ENCODE measurements at places on chromosomes 3 and 15.

GRCh38 chr15:70509731-70510143 is 253.6 kb downstream of the UACA start:
- no peaks in the 10 kb centered on the region for H3K36me3 ChIP-seq
- no peaks in the 10 kb centered on the region for H3K4me1 ChIP-seq
- H3K27me3 ChIP-seq, result no peaks in the 10 kb centered on the region
- H3K4me3 ChIP-seq, result no peak overlapping the region

GRCh38 chr3:123859177-123859576 is 25.0 kb downstream of the MYLK start:
- DNase-seq, result no peak
- H3K27me3 ChIP-seq, result no peaks in the 10 kb centered on the region
- H3K36me3 ChIP-seq, result no peaks in the 10 kb centered on the region
- H3K4me3 ChIP-seq, result no peak overlapping the region
- H3K27ac ChIP-seq, result no peak overlapping the region
- no peaks in the 10 kb centered on the region for H3K4me1 ChIP-seq

GRCh38 chr3:158520433-158520832 is 50.6 kb upstream of the MLF1 start:
- H3K27ac ChIP-seq, result no peak overlapping the region
- H3K27me3 ChIP-seq, result no peaks in the 10 kb centered on the region
- H3K36me3 ChIP-seq, result no peaks in the 10 kb centered on the region
- H3K4me1 ChIP-seq, result no peaks in the 10 kb centered on the region
- H3K4me3 ChIP-seq, result no peak overlapping the region
- no peak for DNase-seq

DNA sequence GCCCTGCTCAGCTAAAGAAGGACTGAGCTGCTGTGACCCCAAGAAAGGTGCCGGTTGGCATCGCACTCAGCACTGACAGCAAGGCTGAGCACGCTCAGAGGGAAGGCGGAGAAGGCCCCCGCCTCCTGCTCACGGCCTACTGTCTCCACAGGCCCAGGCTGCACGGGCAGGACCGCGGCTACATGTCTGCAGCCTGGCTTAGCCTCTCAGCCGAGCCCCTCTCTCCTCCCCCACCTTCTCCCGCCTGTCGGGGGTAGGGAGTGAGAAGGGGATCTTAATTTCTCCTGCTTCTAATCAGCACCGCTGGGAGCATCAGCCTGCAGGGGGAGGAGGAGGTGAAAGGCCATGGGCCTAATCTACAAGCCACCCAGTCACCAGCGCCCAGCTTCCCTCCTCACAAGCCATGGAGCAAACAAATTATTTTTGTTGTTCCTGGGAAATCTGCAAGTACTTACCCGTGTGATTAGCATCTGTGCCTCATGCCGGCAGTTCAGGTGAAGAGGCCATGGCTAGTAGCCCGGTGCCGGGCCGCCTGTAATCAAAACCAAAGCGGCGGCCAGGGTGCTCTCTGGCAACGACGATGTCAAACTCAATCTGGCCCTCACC is 68.1 kb downstream of the EPHB3 start:
- no peaks in the 10 kb centered on the region for H3K4me1 ChIP-seq
- no peak for DNase-seq
- H3K36me3 ChIP-seq, result no peaks in the 10 kb centered on the region
- no peak overlapping the region for H3K27ac ChIP-seq
- H3K4me3 ChIP-seq, result no peak overlapping the region

GRCh38 chr15:93200081-93200836 is 111.2 kb upstream of the RGMA start:
- H3K27me3 ChIP-seq, result no peaks in the 10 kb centered on the region
- H3K4me1 ChIP-seq, result no peaks in the 10 kb centered on the region
- no peaks in the 10 kb centered on the region for H3K36me3 ChIP-seq
- no peak overlapping the region for H3K27ac ChIP-seq
- H3K4me3 ChIP-seq, result no peak overlapping the region

DNA sequence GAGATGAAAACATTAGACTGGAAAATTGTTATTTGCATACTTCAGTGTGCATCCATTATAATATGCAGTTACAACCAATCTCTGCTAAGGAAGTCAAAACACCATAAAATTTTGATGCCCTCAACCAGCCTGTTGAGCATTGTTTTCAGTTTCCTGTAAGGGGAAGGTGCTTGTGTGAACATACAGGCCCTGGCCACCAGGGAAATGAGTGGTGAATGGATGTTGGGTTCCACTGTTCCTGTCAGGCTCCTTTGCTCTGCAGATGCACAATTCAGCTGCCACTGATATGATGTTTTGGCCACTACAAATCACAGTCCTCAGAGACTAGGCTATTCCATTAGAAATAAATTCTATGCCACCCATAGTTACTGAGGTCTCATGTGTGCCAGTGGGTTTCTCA is 184.6 kb downstream of the SYNPR start:
- no peak for DNase-seq
- H3K27me3 ChIP-seq, result no peaks in the 10 kb centered on the region
- no peaks in the 10 kb centered on the region for H3K4me1 ChIP-seq
- no peak overlapping the region for H3K4me3 ChIP-seq
- no peak overlapping the region for H3K27ac ChIP-seq

- no peak overlapping the region for H3K4me3 ChIP-seq
- H3K4me1 ChIP-seq, result no peaks in the 10 kb centered on the region
- H3K27ac ChIP-seq, result no peak overlapping the region
- H3K27me3 ChIP-seq, result no peaks in the 10 kb centered on the region
- no peak for DNase-seq
- no peaks in the 10 kb centered on the region for H3K36me3 ChIP-seq
These were observed 561.4 kb downstream of the PYDC2 start for GRCh38 chr3:192022412-192022811.

DNA sequence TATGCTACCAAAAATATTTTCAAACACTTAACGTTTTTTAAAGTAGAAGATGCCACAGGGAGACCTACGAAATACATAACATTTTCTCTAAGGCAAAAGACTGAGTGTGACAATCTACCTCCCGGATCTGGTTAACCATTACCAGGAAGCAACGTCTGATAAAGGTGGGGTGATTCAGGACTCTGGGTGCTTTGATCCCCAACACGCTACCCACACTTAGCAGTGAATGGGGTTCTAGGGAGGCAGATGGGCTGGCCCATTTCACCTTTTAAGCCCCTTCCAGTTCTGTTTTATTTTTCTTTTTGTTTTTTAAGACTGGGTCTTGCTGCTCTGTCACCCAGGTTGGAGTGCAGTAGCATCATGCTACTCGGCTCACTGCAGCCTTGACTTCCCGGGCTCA is 39.5 kb downstream of the EIF4E3 start:
- no peak for DNase-seq
- no peaks in the 10 kb centered on the region for H3K27me3 ChIP-seq
- H3K4me3 ChIP-seq, result no peak overlapping the region
- H3K27ac ChIP-seq, result no peak overlapping the region
- no peaks in the 10 kb centered on the region for H3K36me3 ChIP-seq
- peaks cover 6% of the 10 kb centered on the region for H3K4me1 ChIP-seq

GRCh38 chr15:29533647-29534046 is 264.0 kb upstream of the NSMCE3 start:
- H3K27ac ChIP-seq, result no peak overlapping the region
- no peaks in the 10 kb centered on the region for H3K36me3 ChIP-seq
- H3K4me1 ChIP-seq, result no peaks in the 10 kb centered on the region
- DNase-seq, result no peak
- H3K27me3 ChIP-seq, result no peaks in the 10 kb centered on the region

DNA sequence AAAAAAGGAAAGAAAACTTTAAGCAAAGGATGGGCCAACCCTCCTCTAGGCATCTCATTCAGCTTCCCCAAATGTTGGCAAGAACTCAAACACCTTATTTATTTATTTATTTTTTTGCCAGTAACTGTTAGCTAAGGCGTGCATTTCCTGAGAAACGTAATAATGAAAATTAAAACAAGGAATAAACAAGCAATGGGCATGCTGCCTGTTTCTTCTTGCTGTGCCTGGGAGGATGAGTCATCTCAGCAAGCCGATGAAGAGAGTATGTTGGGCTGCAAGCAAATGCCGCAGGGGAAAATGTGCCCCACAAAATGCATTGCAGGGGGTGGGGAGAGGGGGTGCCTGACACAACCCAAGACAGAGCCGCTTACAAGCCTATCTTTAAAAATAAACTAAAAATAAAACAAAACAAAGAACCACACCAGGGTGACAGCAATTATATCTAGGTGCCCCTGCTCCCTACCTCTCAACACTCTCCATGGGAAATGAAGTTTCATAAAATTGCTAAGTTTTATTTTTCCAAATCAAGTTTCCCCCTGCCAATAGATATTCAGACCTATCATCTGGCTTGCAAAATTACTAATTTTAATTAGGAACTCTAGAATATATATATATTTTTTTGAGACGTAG is 40.3 kb downstream of the EIF4E3 start:
- peaks cover 6% of the 10 kb centered on the region for H3K4me1 ChIP-seq
- H3K36me3 ChIP-seq, result no peaks in the 10 kb centered on the region
- peak; percentile 31 for DNase-seq
- no peak overlapping the region for H3K27ac ChIP-seq
- no peak overlapping the region for H3K4me3 ChIP-seq

DNA sequence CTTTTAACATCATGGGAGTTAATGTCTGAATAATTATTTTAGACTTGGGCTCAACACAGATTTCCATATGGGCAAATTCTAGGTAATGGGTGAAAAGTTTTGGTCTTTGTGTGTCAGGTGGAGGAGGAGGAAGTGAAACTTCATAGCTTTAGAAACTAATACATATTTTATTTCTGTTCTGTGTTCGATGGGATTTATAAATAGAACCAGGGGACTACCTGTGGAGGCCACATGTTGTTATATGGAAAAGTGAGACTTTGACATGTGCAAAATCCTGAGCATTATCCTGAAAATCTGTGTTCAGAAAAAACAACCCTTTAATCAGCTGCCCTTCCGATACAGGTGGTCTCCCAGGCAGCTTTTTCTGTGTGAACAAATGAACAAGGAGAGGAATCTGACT is 209.5 kb downstream of the SOX2 start:
- H3K27me3 ChIP-seq, result no peaks in the 10 kb centered on the region
- H3K4me1 ChIP-seq, result no peaks in the 10 kb centered on the region
- DNase-seq, result no peak
- no peak overlapping the region for H3K27ac ChIP-seq
- H3K36me3 ChIP-seq, result no peaks in the 10 kb centered on the region

DNA sequence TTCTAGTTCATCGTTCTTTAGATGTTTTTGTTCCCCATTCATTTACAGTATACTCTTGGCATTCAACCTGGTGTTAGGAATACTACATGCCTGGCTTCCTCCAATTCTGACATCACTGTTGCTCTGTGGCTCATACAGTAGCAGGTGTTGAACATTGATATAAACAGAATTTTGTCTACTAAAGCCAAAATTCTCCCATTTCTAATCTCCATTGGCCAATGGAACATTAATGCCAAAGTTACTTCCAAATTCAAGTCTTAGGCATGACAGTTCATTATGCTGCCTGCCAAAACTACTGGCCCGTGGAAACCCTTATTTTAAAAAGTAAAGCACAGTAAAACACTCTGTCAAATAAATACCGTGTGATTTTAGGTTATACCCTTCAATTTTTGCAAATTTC is 368.0 kb downstream of the NAALADL2 start:
- H3K4me1 ChIP-seq, result no peaks in the 10 kb centered on the region
- no peak overlapping the region for H3K27ac ChIP-seq
- no peak overlapping the region for H3K4me3 ChIP-seq
- DNase-seq, result no peak

DNA sequence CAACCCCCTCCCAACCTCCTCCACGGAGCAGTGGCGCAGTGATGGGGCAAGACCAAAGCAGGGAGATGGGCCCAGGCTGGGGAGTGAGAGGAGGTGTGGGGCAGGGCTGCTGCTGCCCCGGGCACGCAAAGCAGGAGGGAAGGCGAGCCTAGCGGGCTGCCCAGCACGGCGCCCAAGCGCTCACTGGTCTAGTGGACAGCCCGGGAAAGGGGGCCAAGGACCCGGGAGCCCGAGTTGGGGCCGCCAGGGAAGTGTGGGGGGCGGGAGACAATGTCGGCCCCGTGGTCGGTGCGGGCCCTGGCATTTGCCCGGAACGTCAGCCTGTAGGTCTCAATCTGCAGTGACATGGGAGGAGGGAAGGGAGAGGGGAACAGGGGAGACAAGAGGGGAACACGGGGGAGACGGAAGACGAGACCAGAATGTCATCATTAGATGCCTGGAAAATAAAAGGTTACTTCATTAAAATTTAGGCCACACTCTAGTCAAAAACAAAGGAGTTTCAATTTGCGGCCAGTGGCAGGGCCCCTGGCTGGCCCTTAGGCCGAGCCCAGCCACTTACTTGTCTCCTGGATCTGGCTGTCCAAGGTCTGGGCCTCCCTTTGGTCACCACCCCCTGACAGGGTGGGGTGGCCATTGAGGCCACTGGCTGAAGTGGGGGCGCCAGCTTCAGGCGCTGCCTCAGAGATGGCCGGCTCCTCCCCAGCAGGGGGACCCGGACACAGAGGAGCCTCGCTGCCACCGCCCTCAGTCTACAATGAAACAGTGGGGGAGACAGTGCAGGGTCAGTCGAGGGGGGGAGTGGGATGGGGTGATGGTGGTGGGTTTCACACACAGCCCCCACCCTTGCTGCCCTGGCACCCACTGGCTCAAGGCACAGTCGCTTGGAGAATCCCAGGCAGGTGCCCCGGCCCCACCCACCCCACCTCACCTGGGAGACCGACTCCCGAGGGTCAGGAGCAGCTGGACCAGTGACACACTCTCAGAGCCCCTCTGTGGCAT is 50.0 kb downstream of the DHX30 start:
- no peak overlapping the region for H3K27ac ChIP-seq
- H3K4me1 ChIP-seq, result no peaks in the 10 kb centered on the region
- H3K36me3 ChIP-seq, result peaks cover 6% of the 10 kb centered on the region

DNA sequence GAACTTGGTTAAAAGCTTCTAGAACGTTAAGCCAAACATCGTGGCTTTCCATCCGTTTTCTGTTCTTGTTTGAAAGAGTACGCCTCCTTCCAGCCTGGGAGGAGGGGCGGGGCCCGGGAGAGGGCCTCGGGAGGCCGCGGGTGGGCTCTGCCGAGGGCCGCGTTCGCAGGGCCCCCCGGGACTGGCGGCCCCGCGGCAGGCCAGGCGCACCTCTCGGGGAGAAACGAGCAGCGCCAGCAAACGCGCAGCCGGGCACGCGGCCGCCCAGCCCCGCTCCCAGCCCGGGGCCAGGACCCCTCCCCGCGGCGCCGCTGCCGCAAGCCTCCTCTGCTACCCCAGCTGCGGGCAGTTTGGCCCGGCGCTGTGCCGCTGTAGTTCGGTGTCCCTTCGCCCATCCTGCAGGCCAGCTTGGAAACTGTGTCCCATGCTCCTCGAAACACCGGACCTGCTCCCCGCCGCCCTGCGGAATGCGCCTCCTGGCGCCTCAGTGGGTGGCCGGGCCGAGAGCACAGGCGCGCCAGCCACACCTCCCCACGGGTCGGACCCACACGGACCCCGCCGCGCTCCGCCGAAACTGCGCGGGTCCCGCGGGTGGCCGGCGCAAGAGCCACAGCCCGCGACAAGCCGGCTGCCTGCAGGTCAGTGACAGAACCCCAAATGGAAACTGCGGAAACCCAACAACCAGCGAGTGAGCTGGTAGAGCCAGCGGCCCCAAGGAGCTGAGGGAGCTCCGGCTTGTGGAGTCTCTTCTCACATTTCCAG is 2.3 kb downstream of the OCA2 start:
- DNase-seq, result peak; percentile 32
- no peaks in the 10 kb centered on the region for H3K36me3 ChIP-seq
- peaks cover 9% of the 10 kb centered on the region for H3K4me1 ChIP-seq
- H3K4me3 ChIP-seq, result peak overlapping the region; percentile 43
- H3K27me3 ChIP-seq, result peaks cover 33% of the 10 kb centered on the region
- H3K27ac ChIP-seq, result no peak overlapping the region

All from colonic mucosa (tissue), 4 donors.